ENCODE measurements at places on chromosomes 2 and 18. TPM values are rescaled to one million over a fixed set of nuclear protein-coding genes. Genes with fewer than 3 reads are reported as not detected.
A peak's percentile ranks its signal among the peaks of the same experiment; 100 is the strongest.

POTEJ gene
- total RNA-seq: not detected

LONRF2 gene
- 13.7 TPM for total RNA-seq

GAREM2 gene
- total RNA-seq: 26.4 TPM

- no peaks in the 10 kb centered on the region for H3K27me3 ChIP-seq
- DNase-seq: no peak
- H3K4me1 ChIP-seq: peaks cover 11% of the 10 kb centered on the region
- no peak overlapping the region for H3K27ac ChIP-seq
These were observed 156.1 kb downstream of the BAZ2B start for GRCh38 chr2:159460227-159460626.

ANKRD62 gene
- total RNA-seq: not detected

GRCh38 chr2:26660363-26660962 lies 19.3 kb upstream of the CIB4 start:
- DNase-seq: no peak
- H3K4me3 ChIP-seq: no peak overlapping the region
- H3K4me1 ChIP-seq: no peaks in the 10 kb centered on the region
- peaks cover 2% of the 10 kb centered on the region for H3K36me3 ChIP-seq

DNA sequence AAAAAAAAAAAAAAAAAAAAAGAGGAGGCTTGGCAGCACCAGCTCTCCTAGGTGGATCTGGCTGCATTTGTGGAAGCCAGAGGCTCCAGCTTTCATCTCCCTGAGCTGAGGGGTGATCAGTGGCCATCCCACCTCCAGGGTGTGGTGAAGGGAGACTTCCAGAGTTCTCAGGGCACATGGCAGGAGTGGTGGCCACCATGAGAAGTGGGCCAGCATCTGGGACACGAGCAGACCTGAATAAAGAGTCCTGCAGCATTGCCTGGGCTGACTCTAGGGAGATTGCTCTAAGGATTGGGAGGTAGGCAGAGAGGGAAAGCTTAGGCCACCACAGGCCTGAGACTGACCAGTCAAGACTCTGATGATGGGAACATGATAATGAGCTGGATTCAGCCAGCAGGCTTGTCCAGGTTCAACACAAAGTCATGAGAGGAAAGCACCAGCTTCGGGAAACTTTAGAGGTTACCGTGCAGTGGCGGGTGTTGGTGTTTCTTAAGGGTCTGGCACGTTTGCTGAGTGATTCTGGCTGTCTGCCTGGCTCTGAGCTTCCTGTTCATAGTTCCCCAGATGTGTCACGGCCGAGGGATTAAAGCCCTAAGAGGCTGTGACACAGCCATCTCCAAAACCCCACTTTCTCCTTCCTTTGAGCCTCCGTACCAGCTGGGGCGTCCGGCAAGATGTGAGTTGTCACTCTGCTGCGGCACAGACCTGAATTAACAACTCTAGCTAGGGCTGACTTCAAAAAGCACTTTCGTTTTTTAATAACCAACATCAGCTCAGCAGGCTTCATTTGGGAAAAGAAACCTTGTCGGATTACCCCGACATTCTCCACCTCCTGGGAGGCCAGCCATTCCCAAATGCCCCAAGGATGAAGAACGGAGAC lies 38.3 kb upstream of the IL1R1 start:
- no peaks in the 10 kb centered on the region for H3K27me3 ChIP-seq
- H3K27ac ChIP-seq: peak overlapping the region; percentile 67
- H3K36me3 ChIP-seq: no peaks in the 10 kb centered on the region
- H3K4me3 ChIP-seq: peak overlapping the region; percentile 51

DNA sequence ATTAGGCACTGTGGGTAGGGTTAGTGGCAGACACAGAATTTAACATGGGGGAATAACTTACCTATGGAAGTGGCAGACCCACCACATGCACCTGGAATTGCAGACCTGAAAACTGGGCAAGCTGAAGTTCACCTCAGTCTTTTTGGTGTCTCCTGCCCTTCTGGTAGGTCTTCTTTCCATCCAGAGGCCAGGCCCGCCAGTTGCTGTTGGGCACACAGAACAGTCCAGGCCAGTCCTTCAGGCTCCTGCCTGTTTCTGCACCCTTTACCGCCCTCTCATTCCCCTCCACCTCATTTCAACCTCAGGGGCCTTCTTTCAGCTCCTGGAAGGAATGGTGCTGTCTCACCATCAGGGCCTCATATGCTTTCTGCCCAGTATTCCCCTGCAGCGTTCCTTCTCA lies 358.9 kb upstream of the ETAA1 start:
- no peaks in the 10 kb centered on the region for H3K36me3 ChIP-seq
- H3K27ac ChIP-seq: no peak overlapping the region
- H3K4me3 ChIP-seq: no peak overlapping the region
- H3K27me3 ChIP-seq: no peaks in the 10 kb centered on the region

GRCh38 chr18:51621113-51621863 lies 423.8 kb upstream of the MEX3C start:
- no peak overlapping the region for H3K27ac ChIP-seq
- peaks cover 47% of the 10 kb centered on the region for H3K27me3 ChIP-seq
- H3K4me3 ChIP-seq: no peak overlapping the region
- H3K36me3 ChIP-seq: no peaks in the 10 kb centered on the region
- H3K4me1 ChIP-seq: no peaks in the 10 kb centered on the region
